M059J (cell line): ENCODE measurements at places on chromosomes 7 and 10.
A peak's percentile ranks its signal among the peaks of the same experiment; 100 is the strongest.

DNA sequence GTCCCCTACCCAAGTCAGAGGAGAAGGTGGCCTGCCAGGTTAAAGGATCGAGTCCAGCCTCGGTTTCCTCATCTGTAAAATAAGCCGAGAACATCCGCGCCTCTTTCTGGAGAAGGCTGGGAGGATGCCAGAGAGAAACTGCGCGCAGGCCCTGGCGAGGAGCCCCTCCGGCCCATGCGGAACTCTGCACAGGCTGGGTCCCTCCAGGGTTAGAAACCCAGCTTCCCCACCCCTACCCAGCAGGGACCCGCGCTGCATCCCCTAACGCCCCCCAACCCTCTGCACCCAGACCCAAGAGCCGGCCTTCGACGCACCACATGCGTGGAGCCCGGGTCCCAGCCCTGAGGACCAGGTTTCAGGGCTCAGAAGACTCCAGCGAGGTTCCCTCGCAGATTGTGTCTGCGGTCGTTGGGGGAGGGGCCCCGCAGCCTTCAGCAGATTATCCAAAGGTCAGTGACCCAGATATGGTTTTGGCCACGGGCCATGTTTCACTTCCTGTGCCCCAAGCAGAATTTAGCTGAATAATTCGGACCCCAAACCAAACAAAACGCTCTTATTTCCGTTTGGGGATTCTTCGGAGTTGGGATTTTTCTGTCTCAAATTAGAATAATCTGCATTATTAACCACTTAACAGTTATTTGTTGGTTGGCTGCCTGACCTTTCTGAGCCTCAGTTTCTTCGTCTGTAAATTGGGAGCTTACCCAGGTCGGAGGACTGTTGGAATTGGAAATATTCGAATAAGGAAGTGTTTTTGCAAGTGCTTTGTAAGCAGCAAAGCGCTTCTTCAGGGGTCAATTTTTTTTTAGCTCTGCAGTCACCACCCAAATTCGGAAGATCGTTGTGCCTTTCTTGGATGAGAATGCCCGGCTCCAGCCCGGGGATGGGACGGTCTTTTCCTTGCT lies 167.7 kb downstream of the UBE2H start:
- DNase-seq: no peak

- DNase-seq: peak; percentile 87
Measured at GRCh38 chr7:30091491-30091912, 43.3 kb upstream of the MTURN start.

DNA sequence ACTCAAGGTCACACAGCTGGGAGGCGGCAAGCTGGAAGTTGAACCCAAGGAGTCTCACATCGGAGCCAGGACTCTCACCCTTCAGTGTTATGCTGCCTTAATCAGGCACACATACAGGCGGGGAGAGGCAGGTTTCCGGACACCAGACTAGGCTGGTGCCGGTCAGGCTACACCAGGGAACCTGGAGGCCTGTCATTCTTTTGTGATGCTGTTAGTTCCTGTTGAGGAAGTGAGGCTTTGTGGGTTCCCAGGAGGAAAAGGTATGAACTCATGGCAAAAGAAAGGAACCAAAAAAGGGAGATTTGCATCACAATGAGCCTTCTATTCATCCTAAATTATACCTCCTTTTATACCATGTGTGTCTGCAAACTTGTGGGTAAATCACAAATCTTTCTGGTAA lies 103.8 kb downstream of the TCF7L2 start:
- peak; percentile 76 for DNase-seq

DNA sequence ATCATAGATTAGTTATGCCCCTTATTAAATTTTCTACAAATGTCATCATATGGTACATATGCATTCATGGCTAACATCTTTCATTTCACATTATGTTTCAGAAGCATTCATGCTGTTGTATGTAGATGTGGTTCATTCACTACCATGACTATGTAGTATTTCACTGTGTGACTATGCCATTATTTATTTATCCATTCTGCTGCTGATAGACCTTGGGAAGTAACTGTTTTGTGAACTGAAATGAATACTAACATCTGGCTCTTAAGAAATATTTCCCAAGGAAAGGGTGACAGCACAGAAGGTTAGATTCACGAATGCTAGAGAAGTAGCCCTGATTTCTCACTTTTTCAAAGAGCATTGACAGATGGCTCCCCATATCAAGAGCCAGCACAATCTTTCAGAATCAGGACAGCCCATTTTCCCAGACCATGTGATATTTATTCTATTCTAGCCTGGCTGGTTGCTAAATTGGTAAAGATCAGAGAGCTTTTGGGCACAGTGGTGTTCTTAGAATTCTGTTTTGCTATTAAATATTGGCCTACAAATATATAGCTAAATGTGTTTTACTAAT lies 157.4 kb downstream of the DYNC1I1 start:
- DNase-seq: no peak
